ENCODE measurements at places on chromosomes 1 and 21. TPM values are rescaled to one million over a fixed set of nuclear protein-coding genes. Genes with fewer than 3 reads are reported as not detected.

GRCh38 chr1:31154000-31154631 lies 85.6 kb downstream of the NKAIN1 start:
- peak overlapping the region; percentile 63 for H3K4me3 ChIP-seq
- H3K4me1 ChIP-seq: peaks cover 13% of the 10 kb centered on the region
- H3K27ac ChIP-seq: peak overlapping the region; percentile 67
- no peaks in the 10 kb centered on the region for H3K36me3 ChIP-seq
- no peaks in the 10 kb centered on the region for H3K27me3 ChIP-seq
- DNase-seq: peak; percentile 65

DNA sequence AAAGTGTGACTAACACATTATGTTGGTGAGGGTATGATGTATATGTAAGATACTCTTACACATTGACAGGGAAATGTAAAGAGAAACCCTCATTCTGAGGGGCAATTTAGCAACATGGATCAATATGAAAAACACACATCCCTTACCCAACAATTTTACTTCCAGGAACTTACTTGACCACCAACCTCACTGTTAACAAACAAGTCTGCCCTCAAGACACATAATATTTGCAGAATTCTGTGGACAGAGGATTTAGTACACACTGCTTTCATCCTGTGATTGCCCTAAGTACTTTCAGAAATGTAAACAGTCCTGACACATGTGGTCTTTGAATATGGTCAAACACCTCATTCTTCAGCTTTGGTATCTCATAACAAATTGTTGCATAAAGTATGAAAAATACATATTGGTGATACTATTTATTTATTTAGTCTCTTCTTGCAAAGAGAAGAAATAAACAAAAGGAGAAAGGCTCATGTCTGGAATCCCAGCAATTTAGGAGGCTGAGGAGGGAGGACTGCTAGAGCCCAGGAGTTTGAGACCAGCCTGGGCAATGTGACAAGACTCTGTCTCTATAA lies 6.9 kb downstream of the USP48 start:
- H3K36me3 ChIP-seq: no peaks in the 10 kb centered on the region
- H3K4me3 ChIP-seq: no peak overlapping the region
- peaks cover 6% of the 10 kb centered on the region for H3K4me1 ChIP-seq
- no peaks in the 10 kb centered on the region for H3K27me3 ChIP-seq

DNA sequence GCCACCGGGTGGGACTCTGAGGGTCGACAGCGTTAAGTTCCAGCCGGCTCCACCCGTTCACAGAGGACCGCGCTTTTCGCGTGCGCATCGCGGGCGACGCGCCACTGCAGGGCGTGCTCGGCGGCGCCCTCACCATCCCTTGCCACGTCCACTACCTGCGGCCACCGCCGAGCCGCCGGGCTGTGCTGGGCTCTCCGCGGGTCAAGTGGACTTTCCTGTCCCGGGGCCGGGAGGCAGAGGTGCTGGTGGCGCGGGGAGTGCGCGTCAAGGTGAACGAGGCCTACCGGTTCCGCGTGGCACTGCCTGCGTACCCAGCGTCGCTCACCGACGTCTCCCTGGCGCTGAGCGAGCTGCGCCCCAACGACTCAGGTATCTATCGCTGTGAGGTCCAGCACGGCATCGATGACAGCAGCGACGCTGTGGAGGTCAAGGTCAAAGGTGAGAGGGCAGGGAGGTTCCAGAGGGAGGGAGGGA lies 4.9 kb downstream of the BCAN start:
- no peak overlapping the region for H3K4me3 ChIP-seq
- no peaks in the 10 kb centered on the region for H3K36me3 ChIP-seq
- H3K27ac ChIP-seq: no peak overlapping the region
- H3K27me3 ChIP-seq: peaks cover 69% of the 10 kb centered on the region
- no peak for DNase-seq
- H3K4me1 ChIP-seq: no peaks in the 10 kb centered on the region

DNA sequence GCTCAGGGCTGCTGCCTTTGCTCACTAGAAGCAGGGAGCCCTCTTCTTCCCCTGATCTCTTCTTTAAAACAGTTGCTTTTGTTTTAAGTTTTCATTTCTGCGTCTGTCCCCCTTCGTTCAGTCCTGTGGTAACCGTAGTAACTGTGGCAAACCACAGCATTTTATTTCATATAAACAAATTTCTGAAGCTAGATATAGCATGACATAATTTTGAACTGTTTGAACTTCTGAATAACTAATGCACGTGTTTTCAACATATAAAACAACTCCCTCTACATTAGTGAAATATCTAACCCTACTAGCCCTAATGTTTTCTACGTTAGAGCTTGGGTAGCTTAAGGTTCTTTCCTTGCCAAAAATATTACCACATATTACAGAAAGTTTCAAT lies 104.6 kb downstream of the DISP1 start:
- DNase-seq: peak; percentile 44
- H3K36me3 ChIP-seq: no peaks in the 10 kb centered on the region
- H3K4me1 ChIP-seq: peaks cover 33% of the 10 kb centered on the region

DNA sequence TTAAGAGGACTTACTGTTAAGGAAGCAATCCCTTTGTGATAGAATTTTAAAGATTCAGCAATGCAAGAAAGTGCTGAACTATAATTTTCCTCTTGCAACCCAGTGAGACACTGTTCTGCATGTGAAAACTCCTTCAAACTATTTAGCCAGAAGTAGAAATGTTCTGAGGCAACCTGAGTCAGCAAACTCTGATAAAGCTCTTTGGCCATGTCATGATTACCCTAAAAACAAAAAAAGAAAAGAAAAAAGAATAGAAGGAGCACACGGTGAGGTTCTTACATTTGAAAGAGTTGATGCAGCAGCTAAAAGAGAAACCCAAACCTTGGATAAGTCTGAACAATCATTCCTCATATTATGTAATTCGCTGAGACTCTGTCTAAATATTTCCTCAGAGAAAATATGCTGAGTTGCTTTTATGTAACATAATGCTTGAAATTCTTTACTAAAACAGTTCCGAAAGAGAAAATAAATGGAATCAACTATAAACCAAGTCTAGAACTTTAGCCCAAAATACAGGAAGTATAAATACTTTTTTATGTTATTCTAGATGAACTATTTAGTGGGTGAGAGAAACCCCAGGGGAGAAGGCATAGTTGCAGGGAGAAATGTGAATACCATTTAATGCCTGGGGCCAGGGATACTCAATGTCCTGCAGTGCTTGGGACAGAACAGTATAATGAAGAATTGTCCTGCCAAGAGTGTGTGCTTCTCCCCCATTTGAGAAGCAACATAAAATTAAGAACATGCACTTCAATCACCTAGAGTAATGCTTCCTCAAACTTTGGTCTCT lies 60.0 kb downstream of the INTS7 start:
- peak overlapping the region; percentile 0 for H3K27ac ChIP-seq
- peaks cover 13% of the 10 kb centered on the region for H3K36me3 ChIP-seq
- DNase-seq: peak; percentile 28
- H3K4me3 ChIP-seq: no peak overlapping the region
- no peaks in the 10 kb centered on the region for H3K27me3 ChIP-seq

DNA sequence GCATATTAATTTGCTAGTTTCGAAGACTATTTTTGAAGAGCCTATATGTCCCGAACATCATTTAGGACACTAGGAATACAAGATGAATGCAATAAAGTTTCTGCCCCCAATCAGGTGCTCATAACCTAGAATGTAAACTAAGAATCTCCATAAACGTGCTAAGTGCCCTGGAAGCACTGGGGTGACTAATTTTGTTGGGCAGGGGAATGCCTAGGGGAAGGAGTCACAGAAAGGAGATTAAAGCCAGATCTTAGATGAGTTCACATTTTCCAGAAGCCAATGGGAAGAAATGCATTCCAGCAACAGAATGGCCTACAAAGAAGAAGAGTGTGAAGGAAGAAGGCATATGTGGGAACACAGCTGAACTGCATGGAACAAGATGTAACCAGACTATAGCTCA lies 19.5 kb downstream of the SCYL3 start:
- peak; percentile 92 for DNase-seq
- H3K27me3 ChIP-seq: no peaks in the 10 kb centered on the region
- H3K4me1 ChIP-seq: peaks cover 36% of the 10 kb centered on the region
- no peak overlapping the region for H3K4me3 ChIP-seq
- H3K36me3 ChIP-seq: peaks cover 62% of the 10 kb centered on the region
- H3K27ac ChIP-seq: peak overlapping the region; percentile 82

GRCh38 chr1:172185211-172185610 lies 235.3 kb upstream of the C1orf105 start:
- no peak for DNase-seq
- H3K27me3 ChIP-seq: no peaks in the 10 kb centered on the region
- no peak overlapping the region for H3K4me3 ChIP-seq
- peaks cover 35% of the 10 kb centered on the region for H3K4me1 ChIP-seq

DNA sequence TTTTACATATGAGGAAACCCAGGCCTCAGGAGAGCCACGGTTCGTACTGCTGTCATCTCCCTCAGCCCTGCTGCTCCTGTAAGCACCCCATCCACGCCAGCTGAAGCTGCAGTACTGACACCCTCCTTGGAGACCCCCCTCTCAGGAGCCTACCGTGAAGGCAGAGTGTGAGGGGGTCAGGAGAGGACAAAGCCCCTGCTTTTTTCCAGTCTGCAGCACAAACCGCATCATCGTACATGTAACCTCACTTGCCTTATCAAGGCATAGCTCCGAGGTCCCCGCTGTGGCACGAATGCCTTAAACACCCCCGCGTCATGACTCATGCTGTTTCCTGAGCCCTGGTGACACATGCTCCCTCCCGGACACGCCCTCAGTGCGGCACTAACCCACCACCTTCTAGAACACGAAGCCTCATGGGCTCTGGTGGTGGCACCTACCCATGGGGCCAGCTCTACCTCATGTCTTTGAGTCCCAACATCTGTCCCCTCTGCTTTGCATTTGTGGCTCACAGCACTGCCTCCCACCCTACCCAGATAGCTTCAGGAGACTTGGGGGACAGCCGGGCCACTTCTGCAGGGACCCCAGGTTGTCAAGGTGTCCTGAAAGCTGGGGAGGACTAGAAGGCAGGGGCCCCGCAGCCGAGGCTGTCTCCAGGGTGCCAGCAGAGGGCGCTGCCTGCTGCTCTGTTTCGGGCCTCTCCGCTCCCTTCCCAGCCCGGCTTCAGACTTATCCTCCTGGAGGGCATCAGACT lies 4.9 kb downstream of the SH3BGRL3 start:
- DNase-seq: peak; percentile 100
- H3K27ac ChIP-seq: peak overlapping the region; percentile 95
- H3K4me1 ChIP-seq: peaks cover 38% of the 10 kb centered on the region
- 0 out of 2 replicates have a peak, but pooled peaks cover 8% of the 10 kb centered on the region for H3K36me3 ChIP-seq
- no peaks in the 10 kb centered on the region for H3K27me3 ChIP-seq

DNA sequence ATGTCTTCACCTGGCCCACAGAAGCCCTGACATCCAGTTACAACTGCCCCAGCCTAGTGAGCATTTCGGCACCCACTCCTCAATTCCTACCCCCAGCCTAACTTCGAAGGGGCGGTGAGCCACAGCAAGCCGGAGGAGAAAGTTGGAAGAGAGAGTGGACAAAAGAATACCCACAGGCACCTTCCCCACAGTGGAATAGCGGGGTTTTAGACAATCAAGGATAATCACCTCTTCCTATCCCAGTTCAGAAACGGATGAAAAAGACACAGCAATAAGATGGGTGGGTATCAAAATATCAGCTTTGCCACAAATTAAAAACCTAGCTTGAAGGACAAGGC lies 1.3 kb upstream of the LSS start:
- peak; percentile 6 for DNase-seq
- H3K27me3 ChIP-seq: no peaks in the 10 kb centered on the region
- H3K4me1 ChIP-seq: peaks cover 15% of the 10 kb centered on the region
- peaks cover 12% of the 10 kb centered on the region for H3K36me3 ChIP-seq
- H3K27ac ChIP-seq: no peak overlapping the region

DNA sequence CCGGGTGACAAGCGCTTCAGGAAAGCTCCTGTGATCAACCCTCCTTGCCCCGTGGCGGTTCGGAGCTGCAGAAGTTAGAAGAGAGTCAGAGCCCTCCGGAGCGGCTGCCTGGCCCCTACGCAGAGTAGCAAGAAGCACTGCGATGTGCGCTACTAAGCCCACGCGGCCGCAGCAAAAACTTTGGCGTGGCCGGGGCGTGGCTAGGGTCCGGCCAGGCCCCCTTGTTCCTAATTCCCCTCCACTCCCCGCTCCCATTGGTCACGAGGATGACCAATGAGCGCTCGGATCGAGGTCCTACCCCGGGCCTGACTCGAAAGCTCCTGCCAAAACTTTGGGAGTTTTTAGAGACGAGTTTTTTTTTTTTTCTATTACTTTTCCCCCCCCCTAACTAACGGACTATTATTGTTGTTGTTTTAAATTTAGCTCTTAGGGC lies at the start of gene HLX:
Gene HLX (plus strand): TSS at position 368 of the 433 bp plus-strand sequence. CDS start 415 bp downstream, outside the sequence.
- H3K27ac ChIP-seq: peak within 1 kb of the TSS; percentile 86
- H3K27me3 ChIP-seq: no peaks in the 10 kb centered on the region
- H3K36me3 ChIP-seq: peaks cover 17% of the 10 kb centered on the region
- peak; percentile 98 for DNase-seq
- peaks cover 11% of the 10 kb centered on the region for H3K4me1 ChIP-seq

- H3K4me1 ChIP-seq: peaks cover 7% of the 10 kb centered on the region
- no peaks in the 10 kb centered on the region for H3K27me3 ChIP-seq
- peak overlapping the region; percentile 12 for H3K27ac ChIP-seq
- no peak overlapping the region for H3K4me3 ChIP-seq
- no peaks in the 10 kb centered on the region for H3K36me3 ChIP-seq
- peak; percentile 51 for DNase-seq
Measured at GRCh38 chr1:46369542-46370213, 24.4 kb upstream of the FAAH start.

The AMY2A gene
- not detected for total RNA-seq

The IFNLR1 gene
- total RNA-seq: not detected

The S100A9 gene
- total RNA-seq: not detected

The PADI2 gene
- 0.13 TPM for total RNA-seq

The LMX1A gene
- not detected for total RNA-seq
